ENCODE measurements at places on chromosomes 12 and 14. TPM values are rescaled to one million over a fixed set of nuclear protein-coding genes. Genes with fewer than 3 reads are reported as not detected.

Gene OLR1
- total RNA-seq, result not detected

- H3K4me1 ChIP-seq, result no peaks in the 10 kb centered on the region
- H3K27ac ChIP-seq, result no peak overlapping the region
- DNase-seq, result no peak
- H3K27me3 ChIP-seq, result no peaks in the 10 kb centered on the region
These were observed 51.8 kb upstream of the LRTM2 start for GRCh38 chr12:1768615-1769014.

GRCh38 chr14:102927878-102928411, 5.5 kb downstream of the AMN start:
- H3K4me3 ChIP-seq, result peak overlapping the region; percentile 17
- peaks cover 5% of the 10 kb centered on the region for H3K36me3 ChIP-seq
- DNase-seq, result no peak
- peaks cover 16% of the 10 kb centered on the region for H3K4me1 ChIP-seq
- peaks cover 63% of the 10 kb centered on the region for H3K27me3 ChIP-seq

DNA sequence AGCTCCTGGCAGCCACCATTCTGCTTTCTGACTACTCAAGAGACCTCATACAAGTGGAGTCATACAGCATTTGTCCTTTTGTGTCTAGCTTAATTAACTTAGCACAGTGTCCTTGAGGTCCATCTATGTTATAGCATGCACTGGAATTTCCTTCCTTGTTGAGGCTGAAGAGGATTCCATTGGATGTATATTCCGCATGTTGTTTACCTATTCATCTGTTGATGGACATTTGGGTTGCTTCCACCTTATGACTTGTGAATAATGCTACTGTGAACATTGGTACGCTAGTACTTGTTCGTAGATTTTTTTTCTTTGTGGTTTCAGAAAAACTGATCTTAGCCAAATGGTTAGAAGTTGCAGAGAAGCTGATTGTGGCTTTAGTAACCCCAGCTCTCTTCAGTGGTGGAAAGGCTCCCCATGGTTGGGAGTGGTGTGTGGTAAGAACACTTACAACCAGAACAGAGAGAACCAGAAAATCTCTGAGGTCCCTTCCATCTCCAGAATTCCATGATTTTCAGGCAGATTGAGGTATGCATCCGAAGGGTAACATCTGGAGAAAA, 118.4 kb downstream of the SAMD4A start:
- H3K27ac ChIP-seq, result peak overlapping the region; percentile 95
- H3K27me3 ChIP-seq, result no peaks in the 10 kb centered on the region
- peaks cover 62% of the 10 kb centered on the region for H3K4me1 ChIP-seq
- no peaks in the 10 kb centered on the region for H3K36me3 ChIP-seq
- peak; percentile 46 for DNase-seq

GRCh38 chr14:98555440-98555839, 716.6 kb downstream of the BCL11B start:
- H3K4me3 ChIP-seq, result no peak overlapping the region
- no peaks in the 10 kb centered on the region for H3K4me1 ChIP-seq
- no peak for DNase-seq
- H3K36me3 ChIP-seq, result no peaks in the 10 kb centered on the region

DNA sequence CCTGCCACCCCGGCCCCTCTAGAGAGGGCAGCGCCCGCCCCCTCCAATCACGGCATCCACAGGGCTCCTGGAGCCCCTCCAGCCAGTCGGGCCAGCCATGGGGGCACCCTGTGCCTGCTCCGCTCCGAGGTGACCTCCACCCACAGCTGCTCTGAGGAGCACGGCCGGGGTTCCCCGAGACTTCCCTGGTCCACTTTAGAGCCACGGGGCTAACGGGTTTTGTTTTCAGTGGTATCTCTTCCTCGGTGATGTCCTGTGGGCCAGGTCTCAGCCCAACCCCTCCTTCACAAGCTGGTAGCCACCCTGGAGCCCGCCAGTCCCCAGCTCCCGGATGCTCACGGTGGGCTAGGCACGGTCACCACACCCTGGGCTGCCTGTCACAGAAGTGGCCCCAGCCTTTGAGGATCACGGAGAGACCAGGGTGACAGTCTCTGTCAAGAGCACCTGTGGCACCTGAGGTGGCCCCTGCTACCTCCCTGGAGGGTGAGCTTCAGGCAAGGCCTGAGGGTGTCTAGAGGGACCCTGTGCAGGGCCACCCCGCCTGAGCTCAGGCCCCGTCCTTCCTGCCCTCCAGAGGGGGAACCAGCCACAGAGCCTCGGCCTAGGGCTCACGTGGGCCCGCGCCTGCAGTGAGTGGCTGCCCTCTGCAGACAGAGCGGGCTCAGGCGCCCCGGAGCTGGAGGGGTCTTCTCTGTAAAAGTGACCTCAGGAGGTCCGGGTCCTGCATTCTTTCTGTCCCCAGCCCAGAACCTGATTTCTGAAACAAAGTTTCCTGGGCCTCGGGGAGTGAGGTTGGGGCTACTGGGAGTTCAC, 146.0 kb upstream of the C14orf180 start:
- H3K4me3 ChIP-seq, result no peak overlapping the region
- DNase-seq, result no peak
- H3K4me1 ChIP-seq, result peaks cover 16% of the 10 kb centered on the region
- no peaks in the 10 kb centered on the region for H3K27me3 ChIP-seq
- no peak overlapping the region for H3K27ac ChIP-seq
- H3K36me3 ChIP-seq, result no peaks in the 10 kb centered on the region

GRCh38 chr12:91094032-91094662, 17.1 kb downstream of the LUM start:
- H3K36me3 ChIP-seq, result no peaks in the 10 kb centered on the region
- H3K27me3 ChIP-seq, result no peaks in the 10 kb centered on the region
- DNase-seq, result peak; percentile 30
- no peaks in the 10 kb centered on the region for H3K4me1 ChIP-seq
